ENCODE measurements at places on chromosomes 6 and 20. TPM values are rescaled to one million over a fixed set of nuclear protein-coding genes. Genes with fewer than 3 reads are reported as not detected.

SLC22A2 gene
- total RNA-seq, result not detected

OR2J3 gene
- total RNA-seq, result not detected

LYRM2 gene
- 20.5 TPM for total RNA-seq

MAFB gene
- total RNA-seq, result 6.5 TPM

ISM1 gene
- 3.7 TPM for total RNA-seq

Data from mammary epithelial cell (primary cell).